ENCODE measurements at places on chromosomes 13 and 19.

- DNase-seq: no peak
These were observed 132.3 kb downstream of the LIG4 start for GRCh38 chr13:108083056-108083455.

GRCh38 chr19:55336101-55336500 lies 3.6 kb upstream of the KMT5C start:
- no peak for DNase-seq

GRCh38 chr19:38893341-38893771 lies 6.1 kb downstream of the SIRT2 start:
- no peak for DNase-seq

DNA sequence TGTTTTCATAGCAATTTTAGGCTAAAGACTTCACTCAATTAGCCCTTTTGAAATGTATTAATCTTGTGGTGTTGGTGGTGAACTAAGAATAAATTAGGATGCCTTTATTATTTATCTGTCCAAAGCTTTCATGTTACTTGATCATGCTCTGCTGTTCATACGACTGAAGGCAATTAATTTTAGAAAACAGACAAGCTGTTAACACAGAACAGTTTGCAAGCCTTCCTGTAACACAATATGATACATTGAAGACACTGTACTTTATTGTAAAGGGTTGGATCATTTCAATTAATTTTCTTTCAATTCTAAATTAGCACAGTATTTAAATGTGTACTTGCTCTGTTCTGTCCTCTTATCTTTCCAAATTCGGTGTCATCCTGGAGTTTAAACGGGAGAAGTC lies 794.3 kb upstream of the MIR17HG start:
- no peak for DNase-seq

GRCh38 chr13:27666951-27667350 lies 45.3 kb downstream of the POLR1D start:
- no peak for DNase-seq

DNA sequence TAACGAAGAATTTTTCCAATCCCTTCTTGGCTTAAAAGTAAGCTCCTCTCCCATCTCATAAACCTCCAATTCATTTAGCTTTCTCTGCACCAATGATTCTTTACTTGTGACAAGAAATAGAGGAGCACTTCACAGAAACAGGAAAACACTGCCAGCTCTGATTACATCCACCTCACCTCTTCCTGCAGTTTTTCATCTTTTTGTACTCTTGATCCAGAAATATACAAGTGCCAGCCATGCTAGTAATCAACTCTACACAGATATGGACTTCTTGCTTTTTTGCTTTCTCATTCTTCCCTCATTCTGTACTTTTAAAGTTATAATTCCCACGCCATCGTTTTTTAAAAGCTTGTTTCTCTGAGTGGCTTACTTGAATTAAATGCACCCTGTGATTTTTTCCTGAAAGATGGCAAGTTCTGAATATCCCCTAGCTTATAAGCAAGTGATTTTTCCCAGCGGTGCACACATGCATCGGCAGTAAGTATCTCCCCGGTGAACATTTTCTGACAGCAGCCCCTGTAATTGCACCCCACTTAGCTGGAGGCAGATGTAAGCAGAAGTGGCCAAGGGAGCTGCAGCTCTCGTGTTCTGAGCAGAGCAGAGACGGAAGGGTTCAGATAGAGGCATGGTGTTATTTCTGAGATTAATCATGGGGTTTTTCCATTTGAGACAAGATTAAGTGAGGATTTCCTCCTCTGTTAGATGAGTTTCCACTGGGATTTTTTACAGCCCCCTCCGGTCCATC lies 340.7 kb downstream of the SLC7A1 start:
- no peak for DNase-seq
